AG10803 (cell line): ENCODE measurements at places on chromosomes 3 and 15.
A peak's percentile ranks its signal among the peaks of the same experiment; 100 is the strongest.

DNA sequence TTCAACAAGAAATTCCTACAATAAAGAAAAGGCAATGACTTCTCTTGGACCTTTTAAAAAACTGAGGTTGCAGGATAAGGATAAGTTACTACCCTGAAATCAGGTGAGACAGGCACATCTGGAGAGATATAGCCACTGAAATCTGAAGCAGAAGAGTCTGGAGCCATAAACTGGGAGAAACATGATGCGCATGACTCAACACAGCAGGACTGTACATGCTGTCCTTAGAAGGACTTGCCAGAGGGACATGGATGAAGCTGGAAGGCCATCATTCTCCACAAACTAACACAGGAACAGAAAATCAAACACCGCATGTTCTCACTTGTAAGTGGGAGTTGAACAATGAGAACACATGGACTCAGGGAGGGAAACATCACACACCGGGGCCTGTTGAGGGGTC, 1020.2 kb downstream of the AGBL1 start:
- no peak for DNase-seq

DNA sequence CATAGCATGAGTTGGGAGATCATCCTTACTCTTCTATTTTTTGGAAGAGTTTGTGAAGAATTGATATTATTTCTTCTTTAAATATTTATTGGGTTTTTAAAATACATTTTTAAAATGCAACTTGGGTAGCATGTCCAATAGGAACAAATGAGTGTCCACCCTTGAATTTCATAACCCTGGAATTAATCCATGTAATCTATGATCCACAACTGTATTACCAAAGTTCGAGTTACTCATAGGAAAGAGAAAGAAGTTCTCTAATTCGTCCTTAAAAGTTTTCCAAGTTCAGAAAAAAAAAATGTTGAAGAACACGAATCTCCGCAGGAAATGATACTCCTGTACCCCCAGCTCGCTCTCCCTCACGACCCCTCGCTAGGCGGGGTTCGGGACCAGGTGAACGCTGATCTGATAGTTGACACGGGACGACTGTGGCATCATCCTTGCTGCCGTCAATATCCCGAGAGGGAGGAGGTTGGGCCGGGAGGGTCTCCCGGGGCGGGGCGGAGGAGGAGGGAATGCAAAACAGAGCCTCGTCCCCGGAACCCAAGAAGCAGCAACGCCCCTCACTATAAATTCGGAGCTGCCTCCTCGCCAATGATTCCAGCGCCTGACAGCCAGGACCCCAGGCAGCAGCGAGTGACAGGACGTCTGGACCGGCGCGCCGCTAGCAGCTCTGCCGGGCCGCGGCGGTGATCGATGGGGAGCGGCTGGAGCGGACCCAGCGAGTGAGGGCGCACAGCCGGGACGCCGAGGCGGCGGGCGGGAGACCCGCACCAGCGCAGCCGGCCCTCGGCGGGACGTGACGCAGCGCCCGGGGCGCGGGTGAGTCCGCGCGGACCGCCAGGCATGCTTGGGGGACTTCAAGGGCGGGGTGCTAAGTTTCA, at the start of gene AGTR1:
AGTR1 (plus strand) TSS at position 598 of the 884 bp plus-strand sequence. CDS start 43,133 bp downstream, outside the sequence.
- DNase-seq = peak; percentile 21

DNA sequence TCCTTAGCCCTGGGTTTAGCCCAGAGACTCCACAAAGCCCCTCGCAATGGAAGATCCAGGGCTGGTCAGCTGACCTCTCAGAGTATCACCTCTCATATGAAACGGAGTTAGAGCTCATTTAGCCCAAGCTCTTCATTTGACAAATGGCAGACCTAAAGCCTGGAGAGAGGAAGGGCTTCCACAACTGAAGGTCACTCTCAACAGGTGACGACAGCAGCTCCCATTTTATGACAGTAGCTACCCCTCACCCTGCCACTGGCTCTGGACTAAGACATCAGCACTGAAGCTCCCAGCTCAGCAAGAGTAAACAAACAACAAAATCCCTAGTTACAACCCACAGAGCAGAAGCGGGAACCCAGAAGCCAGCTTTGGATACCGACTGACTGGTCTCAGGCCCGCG, 33.7 kb downstream of the TLE3 start:
- DNase-seq = no peak

DNA sequence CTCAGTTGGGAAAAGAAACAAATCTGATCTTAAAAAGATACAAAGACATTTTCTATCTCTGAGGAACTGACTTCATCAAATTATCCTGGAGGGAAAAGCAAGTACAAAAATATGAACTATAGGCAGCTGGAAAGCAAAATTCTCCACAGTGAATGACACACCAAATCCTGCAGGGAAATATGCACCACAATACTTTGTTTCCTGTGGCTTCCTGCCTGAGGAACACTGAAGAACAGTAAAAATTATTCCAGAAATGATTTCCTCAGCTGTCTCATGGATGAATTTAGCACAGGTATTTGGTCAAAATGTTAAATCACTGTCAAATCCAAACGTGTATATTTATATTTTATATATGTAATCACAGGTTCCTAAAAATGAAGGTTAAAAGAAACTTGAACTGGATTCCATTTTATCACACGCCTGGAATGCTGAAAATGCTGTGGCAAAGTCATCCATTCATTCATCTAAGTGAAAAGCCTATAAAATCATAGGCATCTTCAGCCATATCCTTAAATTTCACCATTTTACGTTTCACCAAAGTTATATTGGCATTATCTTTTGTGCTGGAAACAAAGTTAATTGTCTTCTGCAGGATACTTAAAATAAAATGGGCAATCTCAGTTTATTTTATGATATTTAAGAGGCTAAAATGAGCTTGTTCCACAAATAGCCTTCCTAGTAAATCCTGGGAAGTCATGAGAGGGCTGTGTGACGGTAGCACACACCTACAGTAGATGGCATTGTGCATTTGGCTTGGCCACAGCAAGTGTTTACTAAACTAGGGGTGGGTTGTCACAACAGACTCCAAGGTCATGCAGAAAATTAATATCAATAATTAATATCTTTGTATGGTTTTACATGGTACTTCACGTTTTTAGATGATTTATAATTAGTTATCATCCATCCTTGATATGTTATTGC, 19.3 kb upstream of the TSC22D2 start:
- peak; percentile 37 for DNase-seq

GRCh38 chr15:85741021-85741421, 53.7 kb downstream of the KLHL25 start:
- no peak for DNase-seq

DNA sequence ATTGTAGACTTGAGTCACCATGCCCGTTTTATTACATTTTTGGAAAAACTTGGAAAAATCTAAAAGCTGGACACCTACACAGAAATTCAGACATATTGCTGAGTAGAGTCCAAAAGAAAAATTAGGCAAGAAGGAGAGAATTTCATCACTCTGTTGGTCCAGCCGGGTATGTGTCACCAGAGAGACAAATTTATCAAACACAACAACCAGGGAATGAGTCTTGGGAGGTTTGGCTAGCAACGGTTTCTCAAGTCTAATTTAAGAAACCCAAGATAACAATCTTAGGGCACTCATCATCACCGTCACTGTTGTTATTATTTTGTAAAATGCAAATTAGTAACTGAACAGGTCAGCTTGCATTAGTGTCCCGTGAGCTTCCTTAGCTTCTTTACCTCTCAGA, 197.5 kb upstream of the C2CD4B start:
- DNase-seq = peak; percentile 91

- DNase-seq = no peak
These were observed 14.6 kb downstream of the FMN1 start for GRCh38 chr15:33179874-33180273.

- peak; percentile 77 for DNase-seq
These were observed 86.8 kb downstream of the CCK start for GRCh38 chr3:42179110-42179725.

- no peak for DNase-seq
These were observed 15.0 kb upstream of the CCDC39 start for GRCh38 chr3:180694321-180694720.

GRCh38 chr15:76898102-76898501, 7.0 kb downstream of the SCAPER start:
- no peak for DNase-seq

GRCh38 chr3:37907906-37908305, 46.2 kb downstream of the CTDSPL start:
- DNase-seq = no peak

DNA sequence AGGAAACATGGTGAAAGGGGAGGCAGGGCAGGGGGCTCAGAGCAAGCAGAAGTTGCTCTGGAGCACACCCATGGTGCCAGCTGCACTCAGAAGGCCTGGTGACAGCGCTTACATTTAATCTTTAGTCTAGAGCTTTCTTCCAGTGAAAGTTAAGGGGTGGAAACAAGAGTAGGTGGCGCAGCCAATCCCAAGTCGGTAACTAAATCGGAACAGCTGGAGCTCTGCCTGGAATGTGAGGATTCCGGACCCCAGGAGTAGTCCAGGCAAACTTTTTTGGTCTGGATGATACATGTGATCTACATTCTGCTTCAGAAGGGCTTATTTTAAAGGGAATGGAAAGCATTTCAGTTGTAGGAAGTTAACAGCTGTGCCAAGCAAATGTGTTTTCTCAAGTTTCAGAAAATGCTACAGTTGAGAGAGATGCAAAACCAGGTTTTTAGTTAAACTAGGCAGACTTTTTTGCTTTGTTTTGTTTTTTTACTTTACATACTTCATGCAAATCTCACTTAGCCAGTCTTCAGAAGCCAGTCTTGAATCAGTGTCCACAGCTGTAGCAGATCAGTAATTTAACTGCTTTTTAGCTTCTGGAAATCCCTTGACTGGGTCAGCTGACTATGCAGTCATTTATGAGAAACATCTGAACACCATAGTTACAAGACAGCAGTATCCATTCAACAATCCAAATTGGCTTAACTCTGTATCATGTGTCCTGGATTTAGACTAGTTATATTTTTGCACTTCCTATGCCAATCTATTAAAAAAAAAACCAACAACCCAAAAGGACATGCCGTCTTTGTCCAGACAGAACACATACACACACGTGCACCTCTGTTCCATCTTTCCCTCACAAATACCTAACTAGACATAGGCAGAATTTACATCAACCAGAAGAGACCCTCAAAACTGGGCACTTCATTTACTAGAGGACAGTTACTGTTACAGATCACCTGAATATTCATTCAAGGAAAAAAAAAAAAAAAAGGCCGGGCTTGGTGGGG, 33.2 kb downstream of the ZNF106 start:
- DNase-seq = peak; percentile 95

DNA sequence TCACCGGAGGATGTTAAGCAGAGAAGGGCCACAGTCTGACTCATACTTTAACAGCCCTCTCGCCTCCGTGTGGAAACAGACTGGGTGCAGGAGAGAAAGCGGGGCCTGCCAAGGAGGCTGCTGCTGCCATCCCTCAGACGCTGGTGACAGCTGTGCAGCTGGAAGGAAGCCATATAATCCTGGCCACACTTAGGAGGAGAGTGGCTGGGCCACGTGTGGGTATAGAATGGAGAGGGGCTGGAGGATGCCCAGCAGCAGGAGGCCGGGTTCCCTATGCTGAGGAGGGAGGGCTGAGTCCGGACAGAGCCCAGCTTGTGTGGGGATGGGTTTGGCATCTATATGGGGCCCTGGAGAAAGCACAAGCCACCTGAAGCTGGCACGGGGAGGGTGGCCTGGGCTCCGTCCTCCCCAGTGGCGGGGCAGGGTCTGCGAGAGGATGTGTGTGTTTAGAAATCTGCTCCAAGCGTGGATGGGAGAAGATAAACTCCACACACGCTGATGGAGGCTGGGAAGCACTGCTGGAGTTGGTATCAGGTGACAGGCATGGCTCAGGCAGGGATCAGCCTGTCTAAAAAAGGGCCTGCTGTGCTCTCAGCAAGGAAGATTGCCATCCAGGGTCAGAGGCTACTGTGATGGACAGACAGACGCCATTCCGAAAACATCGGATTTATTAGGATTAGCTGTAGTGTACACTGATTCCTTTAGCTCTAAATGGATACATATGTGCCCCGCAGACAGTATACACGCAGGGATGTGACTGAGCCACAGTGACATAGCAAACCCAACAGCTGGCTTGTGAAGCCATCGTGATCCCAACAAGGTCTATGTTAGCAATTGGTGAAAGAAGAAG, 15.9 kb downstream of the ABTB1 start:
- DNase-seq = peak; percentile 72

DNA sequence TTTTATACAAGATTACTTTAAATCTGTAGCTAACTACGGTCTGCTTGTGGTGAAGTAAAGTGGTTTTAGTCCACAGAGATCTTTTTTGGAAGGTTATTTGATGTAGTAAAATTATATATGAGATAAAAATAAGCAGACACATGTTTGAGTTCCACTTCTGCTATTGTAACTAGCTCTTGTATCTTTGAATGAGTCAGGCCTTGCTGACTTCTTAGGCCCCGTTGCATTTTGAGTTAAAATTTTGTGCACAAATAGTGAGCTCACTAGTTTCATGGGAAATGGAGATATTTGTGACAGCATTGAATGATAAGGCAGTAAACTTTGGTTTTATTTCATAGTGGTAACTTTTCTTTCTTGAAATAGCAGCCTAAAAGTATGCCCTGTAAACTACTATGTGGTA, 42.6 kb downstream of the ARIH1 start:
- no peak for DNase-seq

DNA sequence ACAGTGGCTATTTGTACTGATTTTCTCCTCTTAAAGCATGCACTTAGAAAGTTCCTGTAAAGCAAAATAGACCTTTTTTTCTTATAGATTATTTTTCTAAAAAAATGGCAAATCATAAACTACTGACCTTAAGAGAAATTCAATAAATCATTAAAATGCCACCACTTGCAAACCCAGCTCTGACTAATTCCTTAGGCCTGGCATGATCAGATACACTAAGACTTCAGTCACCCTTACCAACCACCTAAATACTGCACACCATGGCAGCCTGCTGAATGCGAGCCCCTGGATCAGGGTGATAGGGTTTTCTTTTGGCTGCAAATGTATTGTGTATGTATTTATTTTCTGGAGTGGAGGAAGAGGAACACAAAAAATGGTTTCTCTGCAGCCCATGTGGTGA, 370.6 kb upstream of the TBL1XR1 start:
- DNase-seq = peak; percentile 33

DNA sequence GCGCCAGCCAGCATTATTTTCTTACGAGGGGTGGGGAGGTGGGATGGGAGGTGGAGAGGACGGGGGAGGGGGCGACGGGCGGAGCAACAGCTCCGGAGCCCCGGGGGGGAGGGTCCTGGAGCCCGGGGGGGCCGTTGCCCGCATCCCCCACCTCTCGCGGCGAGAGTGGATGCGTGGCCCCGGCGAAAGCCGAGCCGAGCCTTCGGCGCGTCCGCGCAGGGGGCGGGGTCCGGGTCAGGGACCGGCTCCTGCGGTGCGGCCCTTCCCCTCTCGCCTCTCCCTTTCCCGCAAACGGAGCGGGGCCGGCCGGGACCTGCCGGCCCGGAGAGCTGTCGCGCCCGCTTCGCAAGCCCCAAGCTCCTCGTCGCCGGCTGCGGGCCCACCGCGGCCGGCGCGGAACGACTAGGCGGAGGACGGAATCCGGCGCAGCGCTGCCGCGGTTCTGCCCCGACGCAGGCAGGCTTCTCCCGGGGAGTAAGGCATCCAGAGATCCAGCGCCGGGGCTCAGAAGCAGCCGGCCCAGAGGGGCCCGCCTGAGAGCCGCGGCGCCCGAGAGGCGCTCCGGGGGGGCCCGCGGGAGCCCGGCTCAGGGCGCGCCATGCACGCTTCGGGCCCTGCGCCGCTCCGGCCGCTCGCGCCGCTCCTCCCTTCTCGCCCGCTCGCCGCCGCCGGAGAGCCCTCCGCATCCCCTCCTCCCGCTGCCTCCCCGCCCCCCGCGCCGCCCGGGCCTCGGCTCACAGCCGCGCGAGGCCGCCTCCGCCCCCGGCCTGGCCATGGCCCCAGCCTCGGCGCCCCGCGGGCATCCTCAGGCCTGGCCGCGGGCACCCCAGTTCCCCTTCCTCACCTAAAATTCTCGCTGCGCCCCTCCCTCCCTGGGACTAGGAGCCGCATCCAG, 459 bp upstream of the ADCY5 start:
- peak; percentile 13 for DNase-seq
